Activated naive CD4-positive, alpha-beta T cell treated with Interleukin-2 at 50 U/mL for 16 hours (primary cell): ENCODE measurements at places on chromosomes 16 and 17.

DNA sequence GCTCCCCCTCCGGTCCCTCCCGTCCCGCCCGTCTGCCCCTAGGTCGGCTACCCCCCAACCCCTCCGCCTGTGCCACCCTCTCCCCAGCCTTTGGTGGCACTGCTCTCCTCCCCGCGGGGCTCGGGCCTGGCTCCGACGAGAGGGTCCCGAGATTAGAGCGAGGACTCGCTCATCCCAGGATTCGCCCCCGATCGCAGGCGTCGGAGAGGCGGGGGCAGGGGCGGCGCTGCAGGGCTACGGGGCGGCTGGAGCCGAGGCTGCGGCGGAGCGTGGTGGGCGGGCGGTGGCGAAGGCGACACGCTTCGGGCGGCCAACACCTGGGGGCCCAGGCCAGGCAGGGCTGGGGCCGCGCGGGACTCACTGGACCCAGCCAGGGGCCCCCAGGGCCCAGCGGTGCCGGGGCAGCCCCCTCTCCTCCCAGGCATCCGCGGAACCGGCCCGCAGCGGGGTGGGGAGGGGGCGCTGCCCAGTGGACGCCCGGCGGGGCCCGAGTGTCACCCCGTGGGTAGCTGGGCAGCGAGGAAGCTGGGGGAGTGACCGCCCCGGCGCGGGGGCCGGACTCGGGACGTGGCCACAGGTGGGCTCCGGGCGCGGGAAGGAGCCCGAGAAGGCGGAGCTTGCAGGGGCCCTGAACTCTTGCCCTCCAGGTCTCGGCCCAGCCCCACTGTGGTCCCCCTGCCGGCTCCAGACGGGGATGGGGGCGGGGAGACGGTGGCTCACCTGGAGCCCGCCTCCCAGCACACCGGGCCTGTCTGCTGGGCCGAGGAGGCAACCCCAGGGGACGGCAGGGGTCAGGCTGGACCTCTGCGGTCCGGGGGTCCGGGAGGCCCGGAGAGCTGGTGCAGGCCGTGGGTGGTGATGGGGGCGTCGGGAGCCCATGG is 1.5 kb downstream of the MGAT5B start:
- DNase-seq, result no peak

- DNase-seq, result no peak
Observed at GRCh38 chr17:1475321-1475854, 17.1 kb downstream of the MYO1C start.

- peak; percentile 80 for DNase-seq
Observed at GRCh38 chr17:82030470-82031302, 792 bp upstream of the RAC3 start.

DNA sequence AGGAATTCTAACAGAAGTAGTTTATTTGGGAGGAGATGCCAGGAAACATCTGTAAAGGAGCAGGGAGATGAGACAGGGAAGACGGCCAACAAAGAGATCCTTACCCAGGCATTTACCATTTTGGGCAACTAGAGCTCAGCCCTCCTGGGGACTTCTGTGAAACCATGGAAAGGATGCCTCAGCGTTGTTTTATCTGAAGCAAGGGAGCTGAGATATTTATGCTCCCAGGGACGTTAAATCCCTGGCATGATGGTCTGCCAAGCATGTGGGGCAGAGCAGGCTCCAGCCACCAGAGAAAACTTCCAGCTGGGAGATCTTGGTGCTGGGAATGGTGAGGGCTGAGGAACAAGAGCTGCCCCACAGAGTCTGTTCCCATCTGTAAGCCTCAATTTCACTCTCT is 114.8 kb upstream of the FOXF1 start:
- DNase-seq, result no peak

DNA sequence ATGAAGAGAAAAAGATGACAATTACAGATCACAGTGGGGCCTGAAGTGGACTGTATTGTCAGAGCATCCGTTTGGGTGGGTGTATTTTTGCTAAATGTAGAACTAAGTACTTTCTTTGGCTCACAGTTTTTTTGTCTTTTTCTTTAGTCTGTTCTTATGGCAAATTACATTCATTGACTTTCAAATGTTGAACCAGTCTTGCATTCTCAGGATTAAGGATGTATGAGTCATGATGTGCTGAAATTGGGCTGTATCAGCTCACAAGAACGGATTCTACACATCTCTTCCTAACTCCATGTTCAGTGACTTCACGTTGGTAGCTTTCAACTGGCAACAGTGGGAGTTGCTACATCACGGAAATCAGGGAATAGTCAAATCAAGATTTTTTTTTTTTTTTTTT is 66.5 kb downstream of the TEX2 start:
- no peak for DNase-seq

GRCh38 chr17:2724784-2725164 is 13.2 kb upstream of the CLUH start:
- DNase-seq, result peak; percentile 42

- DNase-seq, result no peak
Observed at GRCh38 chr16:58013201-58013956, 12.2 kb downstream of the USB1 start.

- no peak for DNase-seq
Observed at GRCh38 chr16:878886-879285, 78.4 kb upstream of the GNG13 start.

DNA sequence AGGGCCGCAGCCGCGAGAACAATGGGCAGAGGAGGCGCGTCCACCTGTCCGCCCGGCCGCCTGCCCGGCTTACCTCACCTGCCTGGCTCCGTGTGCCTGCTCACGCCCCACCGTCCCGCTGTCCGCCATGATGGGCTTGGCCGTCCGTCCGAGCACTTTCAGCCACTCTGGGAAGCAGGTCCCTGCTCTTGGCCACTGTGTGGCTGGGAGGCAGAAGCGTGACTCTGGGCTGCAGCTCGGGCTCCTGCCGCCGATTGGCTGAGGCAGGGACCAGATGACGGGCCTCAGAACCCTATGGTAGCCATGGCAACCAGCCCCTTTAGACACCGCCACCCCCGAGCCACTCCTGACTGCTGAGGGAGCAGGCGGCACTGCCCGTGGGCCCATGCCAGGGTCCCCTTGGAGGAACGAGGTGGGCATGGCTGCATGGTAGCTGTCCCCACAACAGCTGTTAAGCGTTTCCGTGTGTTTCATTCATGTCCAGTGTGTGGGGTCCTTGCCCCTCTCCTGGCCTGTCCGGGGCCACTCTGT is 8.9 kb upstream of the AXIN1 start:
- no peak for DNase-seq

- DNase-seq, result no peak
Observed at GRCh38 chr17:64115043-64115698, 14.8 kb downstream of the ERN1 start.

GRCh38 chr17:36755586-36755985 is 154.2 kb downstream of the MRM1 start:
- DNase-seq, result peak; percentile 51

DNA sequence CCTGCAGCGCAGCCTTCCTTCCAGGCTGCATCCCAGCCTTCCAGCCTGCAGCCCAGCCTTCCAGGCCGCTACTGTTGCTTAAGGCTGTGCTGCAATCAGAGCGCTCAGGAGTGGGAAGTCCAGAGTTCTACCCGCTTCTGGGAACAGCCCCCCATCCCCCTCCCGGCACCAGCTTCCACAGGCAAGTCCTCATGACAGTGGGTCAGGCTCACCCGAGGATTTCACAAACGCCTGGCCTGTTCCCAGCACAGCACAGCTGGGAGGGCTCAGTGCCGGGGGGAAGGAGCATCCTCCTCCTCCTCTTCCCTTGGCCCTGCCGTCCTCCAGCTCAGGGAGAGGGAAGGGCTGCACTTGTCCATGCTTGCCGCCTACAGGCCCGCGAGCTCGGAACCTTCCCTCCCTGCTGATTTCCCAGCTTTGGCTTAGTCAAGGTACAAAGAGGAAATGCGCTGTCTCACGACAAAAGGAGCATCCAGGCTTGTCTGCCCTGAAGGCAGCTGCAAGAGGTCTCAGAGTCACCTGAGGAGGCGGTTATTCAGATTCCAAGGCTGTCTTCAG is 8.3 kb downstream of the SOCS3 start:
- DNase-seq, result no peak

- DNase-seq, result peak; percentile 35
Observed at GRCh38 chr16:8655184-8655717, 19.2 kb upstream of the ABAT start.

GRCh38 chr16:24291932-24292331 is 35.8 kb downstream of the CACNG3 start:
- DNase-seq, result no peak

- no peak for DNase-seq
Observed at GRCh38 chr16:57483725-57484514, 2.4 kb downstream of the DOK4 start.

DNA sequence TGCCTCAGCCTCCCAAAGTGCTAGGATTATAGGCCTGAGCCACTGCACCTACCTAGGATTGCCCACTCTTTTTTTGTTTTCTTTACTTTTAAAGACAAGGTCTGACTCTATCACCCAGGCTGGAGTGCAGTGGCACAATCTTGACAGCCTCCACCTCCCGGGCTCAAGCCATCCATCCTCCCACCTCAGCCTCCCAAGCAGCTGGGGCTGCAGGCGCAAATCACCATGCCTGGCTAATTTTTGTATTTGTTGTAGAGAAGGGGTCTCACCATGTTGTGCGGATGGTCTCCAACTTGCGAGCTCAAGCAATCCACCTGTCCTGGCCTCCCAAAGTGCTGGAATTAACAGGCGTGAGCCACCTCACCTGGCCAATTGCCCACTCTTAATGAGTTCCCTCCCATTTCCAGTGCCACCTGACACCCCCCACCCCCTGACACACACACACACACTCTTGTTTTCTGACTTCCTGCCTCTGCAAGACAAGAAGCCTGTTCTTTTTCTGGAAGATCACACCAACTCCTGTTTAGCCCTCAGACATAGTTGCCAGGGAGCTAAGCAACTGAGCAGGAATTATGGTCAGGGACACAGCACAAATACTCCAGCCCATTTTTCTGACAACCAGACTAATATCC is 2.6 kb downstream of the OVCA2 start:
- no peak for DNase-seq

DNA sequence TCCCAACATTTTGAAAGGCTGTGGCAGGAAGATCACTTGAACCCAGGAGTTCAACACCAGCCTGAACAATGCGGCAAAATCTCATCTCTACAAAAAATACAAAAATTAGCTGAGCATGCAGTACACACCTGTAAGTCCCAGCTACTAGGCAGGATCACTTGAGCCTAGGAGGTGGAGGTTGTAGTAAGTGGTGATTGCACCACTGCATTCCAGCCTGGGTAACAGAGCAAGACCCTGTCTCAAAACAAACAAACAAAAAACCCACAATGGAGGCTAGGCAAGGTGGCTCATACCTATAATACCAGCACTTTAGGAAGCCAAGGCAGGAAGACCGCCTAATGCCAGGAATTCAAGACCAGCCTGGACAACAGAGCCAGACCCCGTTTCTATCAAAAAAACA is 12.0 kb downstream of the APPBP2 start:
- DNase-seq, result no peak

DNA sequence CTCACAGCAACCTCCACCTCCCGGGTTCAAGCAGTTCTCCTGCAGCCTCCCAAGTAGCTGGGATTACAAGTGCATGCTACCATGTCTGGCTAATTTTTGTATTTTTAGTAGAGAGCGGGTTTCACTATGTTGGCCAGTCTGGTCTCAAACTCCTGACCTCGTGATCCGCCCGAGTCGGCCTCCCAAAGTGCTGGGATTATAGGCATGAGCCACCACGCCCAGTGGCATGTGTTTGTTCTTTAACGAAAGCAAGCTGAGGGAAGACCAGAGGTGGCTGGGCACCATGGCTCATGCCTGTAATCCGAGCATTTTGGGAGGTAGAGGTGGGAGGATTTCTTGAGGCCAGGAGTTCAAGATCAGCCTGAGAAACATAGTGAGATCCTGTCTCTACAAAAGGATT is 18.1 kb downstream of the TNFRSF13B start:
- no peak for DNase-seq

GRCh38 chr17:52442350-52442749 is 283.8 kb upstream of the CA10 start:
- no peak for DNase-seq

GRCh38 chr17:15398736-15399331 is 57.4 kb upstream of the TEKT3 start:
- DNase-seq, result no peak

GRCh38 chr16:69593751-69594255 is 28.0 kb downstream of the NFAT5 start:
- DNase-seq, result no peak
